ENCODE measurements at places on chromosomes 16 and 17.
A peak's percentile ranks its signal among the peaks of the same experiment; 100 is the strongest.

DNA sequence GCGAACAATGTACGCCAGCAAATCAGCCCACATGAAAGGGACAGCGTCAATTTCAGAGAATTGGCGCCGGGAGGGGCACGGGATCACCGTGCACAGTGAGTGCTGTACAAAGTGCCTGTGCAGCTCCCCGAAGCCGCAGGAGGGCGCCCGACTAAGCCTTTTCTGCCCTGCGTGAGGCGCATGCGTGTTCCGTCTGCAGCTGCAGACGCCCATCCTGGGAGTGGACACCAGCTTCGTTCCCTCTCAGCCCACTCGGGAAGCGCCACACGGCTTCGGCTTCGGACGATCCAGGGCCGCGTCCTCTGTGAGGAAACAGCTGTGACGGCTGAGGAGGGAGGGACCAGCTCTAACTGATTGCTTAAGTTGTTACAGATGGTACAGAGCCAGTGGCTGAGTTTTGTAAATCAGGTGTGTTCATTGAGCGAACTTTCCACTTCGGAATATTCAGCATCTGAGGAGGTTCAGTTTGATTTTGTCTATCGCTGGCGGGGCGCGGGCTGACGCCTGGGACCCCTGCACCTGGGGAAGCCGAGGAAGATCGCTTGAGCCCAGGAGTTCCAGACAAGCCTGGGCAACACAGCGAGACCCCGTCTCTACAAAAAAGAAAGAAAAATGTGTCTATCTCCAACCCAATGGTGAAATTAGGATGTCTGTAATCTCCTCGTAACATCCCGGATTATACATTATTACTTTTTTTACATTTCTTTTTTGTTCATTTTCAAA lies 15.4 kb upstream of the ZNF287 start:
- DNase-seq: peak; percentile 92

- DNase-seq: no peak
Observed at GRCh38 chr16:3694051-3694450, 23.3 kb downstream of the TRAP1 start.

GRCh38 chr16:89505204-89506112 lies 2.7 kb upstream of the SPG7 start:
- DNase-seq: peak; percentile 67

GRCh38 chr16:89010210-89010925 lies 33.4 kb upstream of the CBFA2T3 start:
- no peak for DNase-seq

DNA sequence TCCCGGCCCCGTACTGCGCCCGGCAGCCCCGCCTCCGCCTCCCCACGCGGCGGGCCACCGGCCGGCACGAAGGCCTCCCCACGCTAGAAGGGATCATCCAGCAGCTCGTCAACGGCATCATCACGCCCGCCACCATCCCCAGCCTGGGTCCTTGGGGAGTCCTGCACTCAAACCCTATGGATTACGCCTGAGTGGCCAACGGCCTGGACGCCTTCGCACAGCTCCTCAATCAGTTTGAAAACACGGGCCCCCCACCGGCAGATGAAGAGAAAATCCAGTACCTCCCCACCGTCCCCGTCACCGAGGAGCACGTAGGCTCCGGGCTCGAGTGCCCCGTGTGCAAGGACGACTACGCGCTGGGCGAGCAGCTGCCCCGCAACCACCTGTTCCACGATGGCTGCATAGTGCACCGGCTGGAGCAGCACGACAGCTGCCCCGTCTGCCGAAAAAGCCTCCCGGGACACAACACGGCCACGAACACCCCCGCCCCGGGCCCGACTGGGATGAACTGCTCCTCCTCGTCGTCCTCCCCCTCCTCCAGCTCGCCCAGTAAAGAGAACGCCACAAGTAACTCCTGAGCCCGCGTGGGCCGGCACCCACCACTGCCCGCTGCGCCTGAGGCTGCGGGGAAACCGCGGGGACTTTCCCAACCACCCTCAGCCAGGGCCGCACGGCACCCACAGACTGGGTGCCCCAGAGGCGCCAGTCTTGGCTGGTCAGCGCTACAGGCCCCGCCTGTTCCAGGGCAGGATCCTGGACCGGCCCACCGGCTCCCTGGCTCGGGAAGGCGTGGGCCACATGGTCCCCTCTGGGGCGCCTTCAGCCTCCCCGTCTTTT lies 39.0 kb upstream of the AKAP1 start:
- peak; percentile 64 for DNase-seq

DNA sequence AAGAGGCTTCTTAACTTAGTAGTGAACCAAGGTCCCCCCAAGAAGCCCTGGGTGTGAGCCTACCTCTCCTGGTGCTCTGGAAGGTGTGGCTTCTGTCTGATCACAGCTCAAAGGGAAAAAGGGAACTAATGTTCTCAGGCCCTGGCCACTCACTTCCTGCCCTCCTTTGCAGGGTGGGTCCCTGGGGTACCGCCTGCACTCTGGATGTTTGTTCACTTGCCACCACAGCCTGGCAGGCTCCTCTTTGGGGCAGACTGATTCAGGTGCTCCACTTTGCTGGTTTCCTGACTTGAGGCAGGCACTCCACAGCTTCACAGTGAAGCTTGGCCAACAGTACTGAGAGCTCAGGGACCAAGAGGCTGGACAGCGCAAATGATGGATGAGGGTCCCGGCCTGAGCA lies 5.9 kb upstream of the MYO15A start:
- no peak for DNase-seq

- no peak for DNase-seq
Observed at GRCh38 chr16:4651827-4652226, 27.2 kb downstream of the MGRN1 start.

DNA sequence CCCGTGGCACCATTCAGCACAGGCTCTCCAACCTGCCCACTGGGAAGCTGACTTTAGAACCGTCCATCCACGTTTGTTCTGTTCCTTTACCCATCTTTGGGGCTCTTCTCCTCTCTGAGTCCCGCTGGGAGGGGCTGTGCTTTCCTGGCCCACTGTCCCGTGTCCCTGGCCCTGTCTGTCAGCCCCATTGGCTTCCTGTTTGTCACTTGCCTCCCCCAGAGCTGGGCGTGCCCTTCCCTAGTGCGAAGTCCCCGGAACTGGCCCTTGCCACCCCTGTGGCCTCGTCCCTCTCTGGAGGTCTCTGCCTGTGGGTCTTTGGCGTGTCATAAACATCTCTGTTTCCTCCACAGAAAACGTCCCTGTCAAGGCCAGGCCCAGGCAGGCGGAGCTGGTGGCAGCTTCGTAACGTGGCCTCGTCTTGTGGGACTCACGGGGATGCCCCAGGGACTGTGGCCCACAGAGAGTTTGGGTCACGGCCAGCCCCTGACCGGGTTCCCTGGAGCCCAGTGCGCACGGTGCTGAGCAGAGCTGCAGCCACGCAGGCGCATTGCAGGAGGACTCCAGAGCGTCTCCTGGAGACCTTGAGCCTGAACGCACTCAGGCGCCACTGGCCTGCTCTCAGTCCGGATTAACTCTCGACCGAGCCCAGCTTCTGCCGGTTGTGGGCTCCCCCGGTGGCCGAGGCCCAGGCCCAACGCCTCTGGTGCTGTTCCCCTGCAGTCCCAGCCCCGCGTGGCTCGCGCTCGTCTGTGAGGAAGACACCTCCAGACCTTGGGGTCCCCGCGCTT lies 7.3 kb downstream of the CHMP6 start:
- no peak for DNase-seq

GRCh38 chr16:78507576-78507975 lies 408.1 kb downstream of the WWOX start:
- no peak for DNase-seq

DNA sequence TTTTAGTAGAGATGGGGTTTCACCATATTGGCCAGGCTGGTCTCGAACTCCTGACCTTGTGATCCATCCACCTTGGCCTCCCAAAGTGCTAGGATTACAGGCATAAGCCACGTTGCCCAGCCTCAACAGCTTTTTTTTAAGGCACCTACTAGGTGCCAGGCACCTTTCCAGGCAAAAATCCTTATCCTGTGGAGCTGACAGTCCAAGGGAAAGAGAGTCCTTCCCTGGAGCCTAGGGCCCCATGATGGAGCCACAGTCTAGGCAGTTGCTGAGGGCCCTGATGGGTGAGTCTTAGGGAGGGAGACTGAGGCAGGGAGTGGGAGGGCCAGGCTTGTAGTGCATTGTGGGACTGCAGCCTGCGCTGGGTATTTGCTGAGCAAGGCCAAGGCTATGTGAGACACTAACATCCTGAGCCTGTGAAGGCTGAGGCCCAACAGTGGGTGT lies 79.6 kb upstream of the TOB1 start:
- DNase-seq: no peak

DNA sequence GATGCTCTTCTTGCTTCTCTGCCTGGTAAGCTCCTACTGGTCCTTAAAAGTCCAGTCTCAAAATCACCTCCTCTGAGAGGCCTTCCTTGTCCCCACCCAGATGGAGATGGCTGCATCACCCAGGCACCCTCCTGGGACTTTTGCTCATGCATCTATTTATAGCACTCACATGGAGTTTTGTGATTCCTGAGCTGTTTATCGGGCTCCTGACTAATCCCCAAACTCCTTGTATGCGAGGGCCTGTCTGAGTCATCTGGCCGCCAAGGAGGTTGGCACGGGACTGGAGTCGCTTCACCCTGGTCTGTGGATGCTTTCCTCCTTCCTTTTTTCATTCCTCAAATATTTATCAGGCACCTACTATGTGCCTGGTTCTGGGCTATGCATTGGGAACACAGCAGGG lies 2.3 kb upstream of the MAP2K3 start:
- no peak for DNase-seq

DNA sequence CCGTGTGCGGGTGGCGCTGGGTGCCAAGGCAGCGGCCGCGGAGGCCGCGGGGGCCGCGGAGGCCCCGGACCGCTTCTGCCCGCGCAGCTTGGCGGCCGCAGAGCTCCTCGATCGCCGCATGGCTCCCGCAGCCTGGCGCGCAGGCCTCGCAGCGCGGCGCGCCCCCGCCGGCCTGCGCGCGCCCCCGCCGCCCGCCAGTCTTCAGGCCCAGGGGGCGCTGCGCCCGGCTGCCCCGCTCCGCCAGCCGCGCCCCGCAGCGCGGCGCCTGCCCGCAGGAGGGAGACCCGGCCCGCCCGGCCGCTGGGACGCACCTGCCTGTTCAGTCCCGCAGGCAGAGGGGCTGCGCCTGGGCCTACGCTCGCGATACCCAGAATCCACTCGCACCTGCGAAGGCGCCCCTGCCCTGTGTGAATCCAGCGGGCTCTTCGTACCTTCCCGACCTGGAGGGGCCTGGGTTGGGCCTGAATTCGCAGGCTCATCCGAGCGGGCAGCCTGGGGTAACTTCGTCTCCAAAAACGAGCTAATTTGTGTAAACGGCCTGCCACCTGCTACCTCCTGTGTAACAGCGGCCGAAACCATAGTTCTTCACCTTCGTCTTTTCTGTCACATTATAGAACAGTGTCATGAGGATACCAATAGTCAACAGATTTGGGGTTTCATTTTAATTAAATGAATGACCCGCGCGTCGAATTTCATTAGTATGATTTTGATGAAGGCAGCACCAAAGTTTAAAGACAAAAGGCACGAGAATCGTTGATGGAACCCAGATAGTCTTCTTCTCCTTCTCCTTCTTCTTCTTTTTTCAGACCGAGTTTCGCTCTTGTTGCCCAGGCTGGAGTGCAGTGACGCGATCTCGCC lies at the start of gene CENPV:
TSS of gene CENPV (minus strand) at position 153 of the 858 bp plus-strand sequence. CDS start at position 120, 33 bp downstream.
- DNase-seq: peak; percentile 76

DNA sequence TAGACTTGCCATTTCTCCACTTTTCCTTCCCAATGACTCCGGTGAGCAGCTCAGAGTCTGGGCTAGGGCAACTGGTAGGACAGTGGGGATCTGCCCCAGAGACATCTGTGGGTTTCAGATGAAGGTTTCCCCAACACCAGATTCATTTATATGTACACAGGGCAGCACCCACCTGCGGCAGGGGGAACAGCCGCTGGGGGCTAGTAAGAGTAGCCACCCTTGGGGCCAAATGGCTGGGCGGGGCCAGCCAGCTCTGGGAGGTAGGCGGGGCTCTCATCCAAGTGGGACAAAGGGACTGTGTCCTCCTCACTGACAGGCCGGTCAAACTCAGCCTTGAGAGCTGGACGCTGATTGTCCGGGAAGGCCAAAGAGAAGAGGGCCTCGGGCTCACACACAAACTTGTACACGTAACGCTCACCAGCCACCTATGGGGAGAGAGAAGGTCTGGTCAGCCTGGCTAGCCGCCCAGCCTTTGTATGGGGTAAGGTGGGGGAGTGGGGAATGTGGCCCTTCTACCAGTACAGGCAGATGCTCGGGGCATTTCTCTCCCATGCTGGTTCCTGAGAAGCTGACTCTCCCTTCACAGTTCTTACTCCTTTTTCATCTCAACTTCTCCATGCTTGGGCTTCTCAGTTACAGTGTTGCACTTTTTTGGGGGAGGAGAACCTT lies 17.7 kb downstream of the ETV4 start:
- no peak for DNase-seq

DNA sequence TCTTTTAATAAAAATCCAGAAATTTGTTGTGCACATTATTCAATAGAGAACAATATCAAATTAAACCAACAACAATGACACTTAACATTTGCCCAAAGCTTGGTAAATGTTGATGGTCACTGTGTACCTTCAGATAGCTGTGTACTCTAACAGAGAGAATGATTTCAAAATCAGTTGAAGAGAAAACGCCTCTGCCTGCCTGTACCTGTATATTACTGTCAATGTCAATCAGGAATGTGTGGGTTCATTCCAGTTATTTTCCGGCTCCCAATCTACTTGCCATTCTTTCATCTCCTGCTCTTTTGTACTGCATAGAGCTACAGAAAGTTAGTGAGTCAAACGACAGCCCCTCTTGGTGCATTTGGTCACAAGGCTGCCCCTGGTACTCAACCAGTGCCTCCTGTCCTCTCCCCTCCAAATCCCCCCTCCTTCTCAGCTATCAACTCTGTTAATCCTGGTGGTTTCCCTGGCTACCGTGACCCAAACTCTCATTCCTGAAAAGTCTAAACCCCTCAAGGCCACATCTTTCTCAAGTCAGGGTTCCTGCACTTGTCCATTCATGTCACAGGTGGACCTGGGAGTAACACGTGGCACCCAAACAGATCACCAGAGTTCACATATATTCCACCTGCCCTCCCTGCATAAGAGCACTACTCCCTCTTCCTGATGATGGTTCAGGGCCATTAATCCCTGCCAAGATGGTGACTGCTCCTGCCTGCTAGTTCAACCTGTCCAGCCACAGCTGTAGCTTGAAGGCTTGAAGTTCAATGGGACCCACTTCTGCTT lies 13.6 kb upstream of the ARL4D start:
- no peak for DNase-seq

DNA sequence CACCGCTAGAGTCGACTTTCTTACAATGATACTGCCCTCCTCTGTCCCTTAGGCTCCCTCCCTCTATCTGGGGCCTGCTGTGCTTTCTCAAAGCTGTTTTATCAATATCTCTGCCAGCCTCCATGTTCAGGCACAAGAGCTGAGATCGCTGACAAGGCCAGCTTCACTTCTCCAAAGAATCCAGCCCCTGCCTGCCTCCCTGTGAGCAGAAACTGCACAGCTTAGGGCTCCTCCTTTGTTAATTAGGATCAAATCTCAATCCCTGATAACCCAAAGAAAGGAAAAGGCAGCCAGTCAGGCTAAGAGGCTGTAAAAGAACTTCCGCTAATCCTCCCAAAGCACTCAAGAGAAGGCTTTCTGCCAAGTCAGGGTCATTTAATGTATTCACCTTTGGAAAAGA lies 616.0 kb upstream of the CDH11 start:
- DNase-seq: no peak
